Mesendoderm (in vitro differentiated cells): ENCODE measurements at places on chromosomes 3 and 15.
A peak's percentile ranks its signal among the peaks of the same experiment; 100 is the strongest.

GRCh38 chr3:129530251-129530791 is 1.9 kb downstream of the RHO start:
- peak; percentile 80 for DNase-seq

DNA sequence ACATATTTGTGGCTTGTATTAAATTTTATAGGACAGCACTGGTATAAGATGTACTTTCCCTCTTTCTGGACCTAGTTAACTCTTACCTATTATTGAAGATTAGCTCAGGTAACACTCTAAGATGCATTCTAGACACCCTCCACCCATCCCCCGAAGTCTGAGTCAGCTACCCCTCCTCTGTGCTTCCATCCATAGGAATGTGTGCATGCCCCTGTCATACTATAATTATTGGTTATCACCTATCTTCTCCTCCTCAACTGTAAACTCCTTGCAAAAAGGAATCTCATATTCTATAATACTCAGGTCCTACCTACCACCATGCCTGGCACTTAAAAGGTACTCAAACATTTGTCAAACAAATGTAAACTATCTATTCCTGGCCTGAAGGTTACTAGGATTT is 3.0 kb downstream of the PEAK1 start:
- peak; percentile 52 for DNase-seq

DNA sequence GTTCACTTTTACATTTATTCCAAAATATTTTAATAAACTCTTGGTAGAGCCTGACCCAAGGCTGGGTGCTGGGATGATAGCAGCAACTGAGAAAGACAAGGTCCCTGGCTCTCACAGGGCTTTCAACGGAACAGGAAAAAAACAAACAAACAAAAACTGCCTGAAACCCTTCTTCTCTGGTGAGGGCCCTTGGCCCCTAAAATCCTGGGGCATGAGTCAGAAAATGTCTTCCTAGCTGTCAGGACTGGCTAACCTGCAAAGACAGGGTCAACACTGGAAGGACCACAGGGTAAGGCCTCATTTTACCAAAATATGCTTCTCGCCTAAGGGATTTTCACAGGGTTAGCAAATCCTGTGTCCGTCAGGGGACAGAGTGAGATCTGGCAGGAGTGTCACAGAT is 45.7 kb upstream of the WNT5A start:
- DNase-seq, result no peak

DNA sequence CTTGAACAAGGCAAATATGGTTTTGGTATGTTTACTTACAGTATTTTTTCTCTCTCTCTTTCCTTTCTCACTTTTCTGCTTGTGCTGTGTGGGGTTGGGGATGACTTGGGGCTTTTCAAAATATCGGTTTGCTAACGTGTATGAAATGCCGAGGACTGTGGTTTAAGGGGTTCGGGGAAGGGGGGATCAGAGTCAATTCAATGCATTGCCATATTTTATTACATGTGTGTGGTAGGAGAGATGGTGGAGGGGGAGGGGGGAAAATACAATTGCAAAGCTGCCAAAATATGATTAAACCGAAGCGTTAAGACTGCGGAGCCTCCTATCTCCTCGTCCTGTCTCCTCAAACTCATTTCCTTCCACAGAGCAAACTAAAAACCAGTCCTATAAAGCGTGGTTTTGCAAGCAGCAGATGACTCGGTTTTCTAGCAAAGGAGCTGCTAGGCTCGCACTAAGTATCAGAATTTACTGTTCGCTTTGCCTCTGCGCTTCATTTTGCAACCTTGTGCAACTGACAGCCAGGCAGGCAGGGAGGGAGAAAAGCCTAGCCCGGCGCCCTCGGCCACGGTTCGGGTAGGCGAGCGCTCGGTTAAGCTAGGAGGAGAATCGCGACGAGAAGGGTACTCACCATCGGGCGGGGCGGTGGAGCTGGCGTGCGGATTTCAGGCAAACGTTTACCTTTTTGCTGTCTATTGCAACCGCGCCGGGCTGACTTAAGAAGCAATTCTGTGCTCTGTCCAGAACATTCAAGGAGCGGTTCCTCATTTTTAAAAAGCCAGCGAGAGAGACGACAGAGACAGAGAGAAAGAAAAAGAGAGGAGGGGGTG is 4.0 kb upstream of the NR2F2 start:
- peak; percentile 34 for DNase-seq

GRCh38 chr15:42796955-42797782 is 60.2 kb upstream of the CDAN1 start:
- DNase-seq, result peak; percentile 2

GRCh38 chr3:3133500-3133899 is 6.8 kb downstream of the TRNT1 start:
- peak; percentile 16 for DNase-seq

DNA sequence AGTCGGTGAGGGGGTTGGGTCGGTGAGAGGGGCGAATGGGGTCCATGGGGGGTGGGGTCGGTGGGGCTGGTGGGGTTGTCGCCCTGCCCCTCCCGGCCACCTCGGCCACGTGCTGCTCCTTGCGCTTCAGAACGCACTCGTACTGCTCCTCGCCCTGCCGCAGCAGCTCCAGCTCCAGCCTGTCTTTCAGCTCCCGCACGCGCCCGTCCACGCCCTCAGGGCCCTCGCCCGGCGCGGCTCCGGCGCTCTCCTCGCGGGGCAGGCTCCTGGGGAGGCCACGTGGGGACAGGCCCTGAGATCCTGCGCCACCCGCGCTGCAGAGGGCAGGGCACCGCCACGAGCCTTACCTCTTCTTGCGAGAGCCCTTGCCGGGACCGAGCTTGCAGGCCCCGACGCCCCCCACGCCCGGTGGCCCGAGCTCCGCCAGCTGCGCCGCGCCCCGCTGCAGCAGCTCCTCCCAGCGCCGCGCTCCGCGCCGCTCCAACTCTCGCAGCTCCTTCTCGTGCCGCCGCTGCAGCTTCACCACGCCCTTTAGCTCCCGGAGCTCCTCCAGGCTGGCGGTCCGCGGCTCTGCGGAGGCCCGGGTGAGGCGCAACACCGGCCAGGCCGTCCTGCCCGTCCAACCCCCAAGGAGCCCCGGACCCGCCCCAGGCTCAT is 8.2 kb upstream of the ANKRD63 start:
- DNase-seq, result peak; percentile 71

DNA sequence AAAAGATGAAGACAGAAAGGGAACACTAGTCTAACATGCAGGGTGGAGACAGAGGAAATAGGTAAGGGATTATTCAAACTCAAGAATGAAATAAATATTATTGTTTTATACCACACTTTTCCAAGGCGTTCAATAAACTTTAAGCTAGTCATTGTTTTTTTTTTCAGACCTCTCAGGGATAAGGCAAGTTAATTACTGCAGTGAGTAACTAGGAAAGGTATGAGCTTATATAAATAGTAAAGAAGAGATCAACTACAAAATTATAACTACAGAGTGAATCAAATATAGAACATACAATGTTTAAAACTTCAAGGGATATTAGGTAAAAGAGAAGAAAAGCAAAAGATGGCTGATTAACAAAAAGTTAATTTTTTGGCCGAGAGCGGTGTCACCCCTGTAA is 31.5 kb upstream of the XXYLT1 start:
- DNase-seq, result no peak

GRCh38 chr15:38389924-38390542 is 63.9 kb upstream of the FAM98B start:
- DNase-seq, result peak; percentile 70

DNA sequence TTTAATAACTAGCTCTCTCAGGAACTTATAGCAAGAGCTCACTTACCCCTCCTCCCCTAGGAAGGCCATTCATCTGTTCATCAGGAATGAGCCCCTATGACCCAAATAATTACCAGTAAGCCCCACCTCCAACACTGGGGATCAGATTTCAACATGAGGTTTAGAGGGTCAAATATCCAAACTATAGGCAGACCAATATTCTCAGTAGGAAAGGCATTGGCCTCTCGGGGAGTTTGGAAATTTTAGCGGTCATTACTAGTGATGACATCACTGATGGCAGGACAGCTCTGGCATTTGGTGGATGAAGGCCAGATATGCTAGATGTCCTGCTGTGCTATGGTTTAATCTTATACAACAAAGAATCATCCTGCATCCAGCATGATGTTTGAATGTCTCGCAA is 15.2 kb upstream of the CD47 start:
- no peak for DNase-seq

DNA sequence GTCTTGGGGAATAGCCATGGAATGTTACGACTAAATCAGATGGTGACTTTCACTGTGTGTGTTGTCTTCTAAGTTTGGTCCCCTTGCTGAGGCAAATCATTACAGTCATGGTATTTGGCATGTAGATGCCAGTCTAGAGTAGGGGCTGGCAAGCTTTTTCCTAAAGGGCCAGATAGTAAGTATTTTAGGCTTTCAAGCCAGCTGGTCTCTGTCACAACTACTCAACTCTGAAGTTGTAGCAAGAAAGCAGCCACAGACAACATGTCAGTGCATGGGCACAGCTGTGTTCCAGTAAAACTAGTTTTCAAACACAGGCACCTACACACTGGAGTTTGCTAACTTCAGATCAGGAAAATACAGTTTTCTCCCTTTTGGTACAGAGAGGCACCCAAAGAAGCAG is 39.3 kb downstream of the CCR3 start:
- DNase-seq, result no peak

DNA sequence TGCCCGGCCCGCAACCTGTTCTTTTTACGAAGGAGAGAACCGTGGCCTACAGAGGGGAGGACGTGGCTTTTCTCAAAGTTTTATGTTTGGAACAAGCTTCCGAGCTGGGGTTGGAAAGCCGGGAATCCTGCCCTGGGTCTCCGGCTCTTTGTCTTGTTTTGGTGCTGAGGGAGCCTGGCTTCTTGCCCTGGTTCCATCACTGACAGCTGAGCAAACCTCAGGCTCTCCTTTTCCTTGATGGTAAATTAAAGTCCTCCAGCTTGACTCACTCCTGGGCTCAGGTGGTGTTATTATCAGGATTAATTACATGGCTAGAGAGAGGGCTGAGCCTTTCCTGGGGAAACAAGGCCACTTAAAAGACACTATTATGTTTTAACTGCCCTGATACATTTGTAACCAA is 289.5 kb upstream of the RGMA start:
- DNase-seq, result no peak

DNA sequence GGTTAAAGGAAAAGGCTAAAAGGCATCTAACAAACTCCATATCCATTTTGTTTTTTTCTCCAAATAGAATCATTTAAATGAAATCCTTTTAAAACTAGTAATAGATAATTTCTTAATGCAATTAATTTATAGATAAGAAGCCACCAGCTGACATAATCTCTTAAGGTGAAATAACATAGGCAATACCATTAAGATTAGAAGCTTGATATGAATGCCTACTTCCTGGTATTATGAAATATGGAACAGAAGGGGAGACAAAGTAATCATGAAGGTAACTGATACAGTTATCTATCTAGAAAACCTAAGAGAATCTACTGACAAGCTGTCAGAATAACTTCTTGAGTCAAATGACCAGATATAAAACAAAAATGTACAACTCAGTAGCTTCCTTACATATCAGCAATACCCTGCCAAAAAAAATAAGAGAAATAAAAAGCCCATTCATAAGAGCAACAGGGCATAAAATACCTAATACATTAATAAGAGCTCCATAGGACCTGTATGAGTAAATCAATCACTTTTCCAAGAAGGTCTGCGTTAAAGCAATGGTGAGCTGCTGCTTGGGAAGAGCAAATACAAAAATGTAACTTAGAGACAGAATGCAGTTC is 10.7 kb downstream of the EHD4 start:
- DNase-seq, result no peak

DNA sequence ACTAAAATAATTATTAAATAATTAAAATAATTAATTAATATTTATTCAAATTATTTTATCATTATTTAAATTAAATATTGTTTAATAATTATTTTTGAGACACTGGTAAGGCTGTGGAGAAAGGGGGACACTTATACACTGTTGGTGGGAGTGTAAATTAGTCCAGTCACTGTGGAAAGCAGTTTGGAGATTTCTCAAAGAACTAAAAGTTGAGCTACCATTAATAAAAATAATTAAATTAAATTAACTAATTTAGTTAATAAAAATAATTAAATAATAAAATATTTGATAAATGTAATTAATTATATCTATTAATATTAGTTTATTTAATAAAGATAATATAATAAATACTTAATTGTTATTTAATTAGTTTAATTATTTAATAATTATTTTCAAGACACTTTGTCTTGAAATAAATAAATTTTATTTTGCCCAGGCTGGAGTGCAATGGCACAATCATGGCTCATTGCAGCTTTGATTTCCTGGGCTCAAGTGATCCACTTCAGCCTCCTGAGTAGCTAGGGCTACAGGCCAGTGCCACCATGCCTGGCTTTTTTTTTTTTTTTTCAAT is 16.4 kb upstream of the TNIK start:
- DNase-seq, result no peak

DNA sequence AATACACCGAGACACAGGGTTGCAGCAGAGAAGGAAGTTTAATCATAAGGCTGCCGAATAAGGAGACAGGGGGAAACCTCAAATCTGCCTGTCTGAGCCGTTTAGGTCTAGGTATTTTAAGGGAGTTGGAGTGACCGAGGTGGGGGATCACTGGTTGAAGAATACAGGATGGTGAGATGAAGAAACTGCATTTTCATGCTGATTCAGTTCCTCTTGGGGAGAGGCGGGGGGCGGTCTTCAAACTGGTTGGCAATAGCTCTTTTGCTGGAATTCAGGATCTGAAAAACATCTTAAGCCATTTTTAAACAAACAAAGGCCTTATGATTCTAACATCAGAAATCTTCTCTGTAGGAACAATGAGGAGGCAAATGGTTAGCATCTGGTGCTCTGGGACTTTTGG is 699.5 kb upstream of the CFAP20DC start:
- no peak for DNase-seq

DNA sequence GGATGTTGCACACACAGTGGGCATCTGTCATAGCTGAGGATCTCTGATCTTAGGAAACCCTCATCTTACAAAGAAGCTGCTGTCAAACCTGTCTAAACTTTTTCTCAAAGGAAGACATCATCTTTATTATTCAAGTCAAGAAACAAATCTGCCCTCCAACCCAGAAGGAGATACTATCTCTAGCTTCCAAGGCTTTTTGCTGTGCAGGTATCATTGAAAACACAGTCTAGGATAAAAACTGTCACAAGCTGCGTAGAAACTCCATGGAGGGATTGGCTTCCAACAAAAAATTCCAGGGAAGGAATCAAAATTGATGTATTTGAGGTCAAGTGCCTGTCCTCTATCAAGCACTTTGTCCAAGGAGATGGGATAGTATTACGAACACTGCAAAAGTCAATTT is 89.1 kb downstream of the GOLIM4 start:
- no peak for DNase-seq

DNA sequence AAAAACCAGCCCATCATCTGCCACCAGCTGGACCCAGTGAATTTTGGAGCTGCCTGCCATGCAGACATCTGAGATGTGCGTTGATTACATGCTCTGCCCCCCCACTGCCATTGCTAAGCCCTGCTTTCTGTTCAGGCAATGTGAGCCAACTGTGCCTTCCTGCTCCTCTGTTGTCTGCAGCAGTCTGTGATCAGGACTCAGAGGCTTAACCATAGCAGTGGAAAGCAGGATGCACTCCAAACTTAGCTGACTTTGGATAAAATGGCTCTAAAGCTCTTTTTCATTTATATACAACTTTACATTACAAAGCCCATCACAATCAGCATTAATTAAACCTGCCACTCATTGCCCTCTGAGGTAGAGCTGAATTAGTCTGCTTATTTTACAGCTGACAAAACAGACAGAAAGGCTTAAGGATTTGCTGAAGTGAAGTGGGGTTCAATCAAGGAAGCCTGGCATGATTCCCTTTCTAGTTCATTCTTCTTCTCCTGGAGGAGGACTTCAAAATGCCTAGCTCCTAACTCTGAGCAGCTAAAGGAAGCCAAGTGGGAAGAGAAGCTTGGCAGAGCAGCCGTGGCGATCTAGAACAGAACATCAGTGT is 15.7 kb upstream of the RPS27L start:
- no peak for DNase-seq

- no peak for DNase-seq
Measured at GRCh38 chr3:43905157-43905556, 214.4 kb downstream of the ABHD5 start.

- no peak for DNase-seq
Measured at GRCh38 chr3:31265646-31266428, 266.9 kb upstream of the STT3B start.
